ENCODE measurements at places on chromosomes 5 and 9. TPM values are rescaled to one million over a fixed set of nuclear protein-coding genes. Genes with fewer than 3 reads are reported as not detected.

The TDRD7 gene
- total RNA-seq = 8.1 TPM

The LTC4S gene
- not detected for total RNA-seq

DNA sequence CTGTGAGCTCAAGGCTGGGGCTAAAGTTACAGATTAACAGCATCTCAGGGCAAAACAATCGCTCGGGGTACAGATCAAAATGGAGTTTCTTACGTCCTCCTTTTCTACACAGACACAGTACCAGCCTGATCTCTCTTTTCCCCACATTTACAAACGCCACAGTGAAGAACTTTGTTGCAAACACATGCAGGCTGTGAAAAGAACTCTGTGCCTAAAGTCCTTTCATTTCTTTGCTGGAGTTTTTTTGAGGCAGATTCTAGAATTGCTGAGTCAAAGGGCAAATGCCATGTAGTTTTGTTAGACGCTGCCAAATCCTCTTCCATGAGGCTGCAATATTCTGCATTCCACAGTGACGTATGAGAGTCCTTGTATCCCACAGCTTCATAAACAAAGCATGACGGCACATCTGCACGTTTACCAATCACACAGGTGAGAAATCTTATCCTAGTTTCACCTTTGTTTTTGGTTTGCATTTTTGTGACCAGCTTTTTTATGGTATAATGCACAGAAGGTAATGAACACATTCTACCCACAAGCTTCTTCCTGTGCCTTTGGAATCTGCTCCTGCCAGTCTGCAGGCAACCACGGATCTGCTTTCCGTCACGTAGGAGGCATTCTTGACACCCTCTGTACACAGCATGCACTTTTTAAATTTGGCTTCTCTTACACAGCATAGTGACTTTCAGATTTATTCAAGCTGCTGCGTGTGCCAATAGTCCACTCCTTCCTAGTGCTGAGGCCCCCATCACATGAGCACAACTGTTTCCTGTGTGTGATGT lies 44.6 kb upstream of the LPCAT1 start:
- DNase-seq = peak; percentile 90
- peaks cover 13% of the 10 kb centered on the region for H3K4me1 ChIP-seq
- H3K27me3 ChIP-seq = peaks cover 3% of the 10 kb centered on the region
- H3K36me3 ChIP-seq = no peaks in the 10 kb centered on the region

DNA sequence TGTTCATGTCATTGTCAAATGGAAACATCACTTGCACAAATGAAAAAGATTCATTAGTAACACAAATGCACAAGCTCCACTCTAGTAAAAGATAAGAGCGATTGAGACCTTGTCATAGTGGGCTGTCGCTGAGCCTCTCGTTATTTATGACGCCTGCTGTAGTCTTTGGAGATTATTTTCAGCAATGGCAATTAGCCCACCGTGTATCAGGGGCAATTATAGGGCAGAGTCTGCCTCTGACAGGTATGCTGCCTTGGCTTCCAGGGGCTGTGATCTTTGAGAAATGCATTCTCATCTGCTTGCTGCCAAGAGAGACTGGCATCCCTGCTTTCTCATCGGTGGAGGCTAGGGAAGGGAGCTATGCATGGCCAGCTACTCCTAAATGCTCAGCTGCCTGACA lies 426.8 kb upstream of the CLINT1 start:
- H3K36me3 ChIP-seq = no peaks in the 10 kb centered on the region
- H3K4me1 ChIP-seq = no peaks in the 10 kb centered on the region
- H3K27me3 ChIP-seq = no peaks in the 10 kb centered on the region
- H3K27ac ChIP-seq = no peak overlapping the region
- H3K4me3 ChIP-seq = no peak overlapping the region
- no peak for DNase-seq

- no peaks in the 10 kb centered on the region for H3K4me1 ChIP-seq
- no peaks in the 10 kb centered on the region for H3K27me3 ChIP-seq
- H3K36me3 ChIP-seq = no peaks in the 10 kb centered on the region
- DNase-seq = no peak
Observed at GRCh38 chr5:168826246-168826725, 247.1 kb upstream of the PANK3 start.

DNA sequence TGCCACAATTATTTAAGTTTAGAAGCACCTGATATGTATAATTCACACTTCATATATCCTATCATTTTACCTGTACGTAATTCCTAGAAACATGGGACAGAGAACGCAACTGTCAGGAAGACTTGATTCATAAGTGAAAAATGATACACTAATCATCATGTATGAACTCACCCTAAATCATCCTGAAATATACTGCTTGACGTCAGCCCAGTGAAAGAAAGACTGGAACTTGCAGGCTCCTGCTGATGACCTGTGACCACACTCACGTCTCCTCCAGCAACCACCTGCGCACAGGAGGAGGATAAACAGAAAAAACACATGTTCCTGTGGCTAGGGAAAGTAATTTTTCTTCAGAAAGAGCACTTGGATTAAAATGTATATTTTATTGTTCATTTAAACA lies 169.7 kb downstream of the MPDZ start:
- H3K4me3 ChIP-seq = no peak overlapping the region
- H3K27ac ChIP-seq = no peak overlapping the region
- peaks cover 10% of the 10 kb centered on the region for H3K36me3 ChIP-seq
- DNase-seq = no peak
- H3K27me3 ChIP-seq = no peaks in the 10 kb centered on the region
- peaks cover 3% of the 10 kb centered on the region for H3K4me1 ChIP-seq

DNA sequence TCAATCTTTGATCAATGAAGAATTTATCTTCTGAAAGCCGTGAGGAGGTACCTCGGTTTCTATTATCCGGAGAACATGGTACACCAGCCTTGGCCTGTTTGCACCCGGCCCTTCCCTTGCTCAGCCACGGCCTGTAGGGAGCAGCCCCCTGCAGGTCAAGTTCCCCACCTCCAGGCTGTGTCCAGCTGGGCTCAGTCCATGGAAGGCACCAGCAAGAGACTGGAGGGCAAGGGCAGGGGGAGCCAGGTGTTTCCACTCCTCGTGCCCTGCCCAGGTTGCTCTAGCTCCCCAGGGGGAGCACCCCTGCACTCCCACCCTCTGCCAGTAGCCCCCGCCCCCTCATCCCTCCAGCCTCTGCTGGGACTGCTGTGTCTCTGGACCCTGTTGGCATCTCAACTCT lies 87.3 kb upstream of the ADAMTS2 start:
- peaks cover 9% of the 10 kb centered on the region for H3K27me3 ChIP-seq
- no peaks in the 10 kb centered on the region for H3K4me1 ChIP-seq
- no peaks in the 10 kb centered on the region for H3K36me3 ChIP-seq
- H3K4me3 ChIP-seq = no peak overlapping the region
- no peak overlapping the region for H3K27ac ChIP-seq
- DNase-seq = no peak

- H3K27me3 ChIP-seq = no peaks in the 10 kb centered on the region
- H3K4me3 ChIP-seq = no peak overlapping the region
- no peaks in the 10 kb centered on the region for H3K4me1 ChIP-seq
Observed at GRCh38 chr5:114152656-114153360, 209.1 kb upstream of the KCNN2 start.

- peak; percentile 46 for DNase-seq
- H3K4me3 ChIP-seq = no peak overlapping the region
- no peaks in the 10 kb centered on the region for H3K27me3 ChIP-seq
- H3K27ac ChIP-seq = no peak overlapping the region
Observed at GRCh38 chr9:91246846-91247245, 114.9 kb downstream of the AUH start.

GRCh38 chr9:115032296-115032695 lies 85.7 kb downstream of the TNC start:
- no peak overlapping the region for H3K4me3 ChIP-seq
- no peak overlapping the region for H3K27ac ChIP-seq
- H3K4me1 ChIP-seq = peaks cover 14% of the 10 kb centered on the region
- H3K36me3 ChIP-seq = peaks cover 63% of the 10 kb centered on the region
